ENCODE measurements at places on chromosomes 5 and 9.

DNA sequence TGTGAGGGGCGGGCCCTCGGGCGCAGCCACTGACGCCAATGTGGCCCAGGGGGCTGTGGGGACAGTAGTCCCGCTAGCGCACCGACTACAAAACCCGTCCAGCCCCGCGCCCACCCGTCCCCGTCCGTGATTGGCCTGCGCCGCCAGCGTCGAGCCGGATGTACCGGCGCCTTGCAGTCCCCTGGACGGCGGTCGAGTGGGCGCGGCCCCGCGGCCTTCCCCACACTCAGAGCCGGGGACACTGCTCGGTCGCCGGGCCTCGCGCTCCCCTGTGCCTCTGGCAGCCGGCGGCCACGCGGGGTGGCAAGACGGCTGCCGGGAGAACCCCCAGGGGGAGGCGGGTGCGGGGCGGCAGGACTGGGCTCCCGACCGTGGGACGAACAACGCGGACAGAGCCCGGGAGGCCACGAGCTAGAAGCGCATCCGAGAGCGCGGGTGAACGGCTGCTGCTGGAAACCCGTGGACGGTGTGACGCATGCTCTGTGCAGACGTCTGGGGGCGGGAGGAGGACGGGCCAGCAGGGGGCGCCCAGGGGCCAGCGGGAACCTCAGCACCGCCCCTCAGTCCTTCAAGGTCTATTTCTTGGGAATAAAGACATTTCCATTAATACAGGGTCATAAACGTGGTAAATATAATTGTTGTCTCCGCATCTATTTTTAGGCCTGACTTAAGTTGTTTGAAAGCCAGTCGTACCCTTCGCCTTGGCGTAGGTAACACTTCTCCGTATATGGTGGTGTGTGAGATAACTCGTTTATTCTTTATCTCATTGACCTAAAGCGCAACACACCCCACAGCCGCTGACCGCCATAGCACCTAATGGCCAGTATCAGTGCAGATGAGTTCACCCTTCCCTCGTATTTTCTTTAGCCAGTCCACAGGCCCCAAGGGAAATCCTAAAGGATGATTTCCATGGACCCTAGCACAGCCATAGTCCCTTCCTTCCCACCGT is 629 bp upstream of the BICD2 start:
- DNase-seq, result peak; percentile 98

DNA sequence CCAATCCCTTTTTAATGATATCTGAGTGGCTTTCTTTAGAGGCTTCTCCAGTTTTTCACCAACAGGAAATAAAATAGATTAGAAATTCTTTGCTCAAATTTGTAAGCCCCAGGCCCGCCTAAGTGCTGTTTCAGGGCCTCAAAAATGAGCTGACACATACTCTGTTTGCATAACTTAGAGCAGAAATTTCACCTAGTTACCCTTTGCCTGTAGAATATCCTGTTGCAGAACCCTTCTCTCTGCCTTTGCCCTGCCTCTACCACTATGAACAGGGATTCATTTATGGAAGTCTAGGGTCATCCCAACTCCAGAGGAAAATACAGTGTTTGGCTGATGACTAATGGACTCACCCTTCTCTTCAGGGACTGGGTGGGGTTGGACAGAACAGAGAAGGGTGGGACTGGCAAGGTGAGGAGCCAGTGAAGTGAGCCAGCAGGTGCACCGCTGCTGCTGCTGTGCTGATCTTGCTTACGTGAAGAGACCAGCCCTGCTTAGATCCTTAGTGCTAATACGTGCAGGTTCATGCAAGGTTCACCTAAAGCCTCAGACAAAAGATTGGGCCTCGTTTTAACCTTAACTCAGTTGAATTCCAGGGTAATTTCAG is 22.8 kb downstream of the OSTF1 start:
- no peak for DNase-seq

GRCh38 chr9:4828761-4829160 is 36.0 kb downstream of the RCL1 start:
- DNase-seq, result no peak

DNA sequence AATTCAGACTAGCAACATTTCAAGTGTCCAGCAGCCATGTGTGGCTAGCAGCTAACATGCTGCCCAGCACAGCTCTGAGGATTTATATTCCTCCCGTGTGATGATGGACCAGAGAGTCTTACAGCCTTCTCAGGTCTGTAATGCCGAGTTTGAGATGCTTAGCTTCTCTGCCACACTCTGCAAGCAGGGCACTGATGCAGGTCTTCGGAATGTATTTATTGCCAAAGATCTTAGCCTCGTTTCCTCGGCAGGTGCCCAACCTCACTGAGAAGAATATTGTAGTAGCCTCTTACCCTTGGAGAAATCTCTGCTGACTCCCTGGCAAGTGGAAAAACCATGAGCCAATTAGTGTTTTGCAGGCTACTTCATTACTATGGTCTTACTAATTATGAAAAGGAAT is 3.7 kb upstream of the RAI14 start:
- no peak for DNase-seq

- DNase-seq, result no peak
These were observed 145.1 kb downstream of the NXNL2 start for GRCh38 chr9:88680041-88680440.

GRCh38 chr5:170297589-170298462 is at the start of gene LCP2:
TSS of gene LCP2 (minus strand) at chr5:170297777. CDS start at chr5:170297611, 166 bp downstream.
- DNase-seq, result no peak

GRCh38 chr5:54453046-54453445 is 2.5 kb upstream of the HSPB3 start:
- no peak for DNase-seq

- DNase-seq, result no peak
These were observed 114.0 kb downstream of the MED10 start for GRCh38 chr5:6264394-6264793.

GRCh38 chr5:147621016-147621415 is 111.1 kb upstream of the DPYSL3 start:
- no peak for DNase-seq

GRCh38 chr9:70056211-70056944 is 12.7 kb downstream of the MAMDC2 start:
- no peak for DNase-seq

DNA sequence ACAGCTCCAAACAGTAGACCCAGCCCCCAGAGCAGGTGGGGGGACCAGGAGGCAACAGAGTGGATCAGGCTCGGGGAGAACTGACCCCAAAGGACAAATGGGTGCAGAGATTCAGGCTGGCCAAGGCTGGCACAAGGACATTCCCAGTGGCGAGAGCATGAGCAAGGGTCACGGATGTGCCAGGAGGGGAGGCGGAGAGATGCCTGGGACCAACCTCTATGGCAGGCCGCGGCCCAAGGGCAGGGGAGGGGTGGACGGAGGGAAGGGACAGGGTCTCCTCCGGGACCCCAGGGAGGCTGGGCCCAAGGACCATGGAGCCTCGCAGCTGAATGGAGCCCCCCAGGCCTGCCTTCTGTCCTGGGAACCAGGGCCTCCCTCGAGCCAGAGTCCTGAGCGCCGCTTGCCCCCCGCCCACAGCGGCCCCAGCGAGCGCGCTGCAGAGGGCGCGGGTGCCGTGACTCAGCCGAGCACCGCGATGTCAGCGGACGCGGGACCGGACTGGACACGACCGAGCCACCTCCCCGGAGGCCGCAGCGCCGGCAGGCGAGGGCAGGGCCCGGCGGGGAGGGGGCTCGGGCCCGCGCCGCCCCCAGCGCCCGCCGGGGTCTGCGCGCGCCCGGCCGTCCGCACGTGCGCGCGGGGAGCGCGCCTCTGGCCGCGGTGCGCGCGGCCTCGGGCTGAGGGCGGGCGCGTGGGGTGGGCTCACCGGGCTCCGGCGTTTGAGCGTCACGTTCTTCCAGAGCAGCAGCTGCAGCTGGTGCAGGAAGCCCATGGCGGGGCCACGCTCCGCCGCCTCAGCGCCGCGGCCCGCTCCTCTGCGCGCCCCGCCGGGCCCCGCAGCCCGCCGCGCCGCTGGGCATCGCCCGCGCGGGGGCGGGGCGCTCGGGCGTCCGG is at the start of gene ABCA2:
ABCA2 (minus strand) TSS at position 869 of the 894 bp plus-strand sequence; CDS start at position 772, 97 bp downstream.
- DNase-seq, result no peak

DNA sequence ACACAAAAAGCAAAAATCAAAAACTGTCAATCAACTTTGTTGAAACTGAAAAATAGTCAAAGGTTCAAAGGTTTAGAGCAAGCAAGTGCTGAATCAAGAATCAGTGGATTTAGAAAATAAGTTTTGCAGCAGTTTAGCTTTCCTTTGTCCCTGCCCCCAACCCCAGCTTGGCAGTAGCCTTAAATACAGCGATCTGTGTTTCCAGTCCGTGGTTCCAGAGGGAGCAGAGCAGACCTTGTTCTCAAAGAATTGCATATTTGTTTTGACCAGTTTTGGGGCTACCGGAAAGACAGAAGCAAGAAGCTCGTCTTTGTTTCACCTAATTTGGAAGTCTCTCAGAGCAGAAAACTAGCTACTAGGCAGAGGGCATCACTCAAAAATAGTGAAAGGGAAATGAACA is 57.2 kb upstream of the PRDM9 start:
- DNase-seq, result no peak

DNA sequence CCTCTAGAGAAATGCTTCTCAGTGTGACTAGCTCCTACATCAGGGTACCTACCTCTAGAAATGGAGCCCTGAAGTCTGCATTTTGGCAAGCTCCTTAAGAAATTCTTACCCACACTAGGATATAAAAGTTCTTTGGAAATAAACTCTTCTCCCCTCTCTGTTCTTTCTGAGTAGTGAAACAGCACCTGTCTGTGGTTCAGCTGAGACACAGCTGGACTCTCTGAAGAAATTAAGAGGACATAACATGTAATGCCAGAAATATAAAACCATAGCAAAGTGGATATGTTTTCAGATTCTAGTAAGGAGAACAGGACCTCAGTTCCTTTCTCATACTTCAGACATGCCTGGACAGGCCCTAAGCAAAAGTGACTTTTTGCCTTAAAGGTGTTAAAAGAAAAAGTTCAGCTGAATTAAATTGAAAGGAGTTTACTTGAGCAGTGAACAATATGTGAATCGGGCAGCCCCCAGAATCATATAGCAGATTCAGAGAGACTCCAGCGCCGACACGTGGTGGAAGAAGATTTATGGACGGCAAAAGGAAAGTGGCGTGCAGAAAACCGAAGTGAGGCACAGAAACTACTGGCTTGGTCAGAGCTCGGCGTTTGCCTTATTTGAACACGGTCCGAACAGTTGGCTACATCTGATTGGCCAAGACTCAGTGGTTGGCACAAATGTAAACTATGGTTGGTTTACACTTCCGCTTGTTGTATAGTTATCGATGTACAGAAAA is 64.5 kb downstream of the PRKACG start:
- DNase-seq, result no peak

DNA sequence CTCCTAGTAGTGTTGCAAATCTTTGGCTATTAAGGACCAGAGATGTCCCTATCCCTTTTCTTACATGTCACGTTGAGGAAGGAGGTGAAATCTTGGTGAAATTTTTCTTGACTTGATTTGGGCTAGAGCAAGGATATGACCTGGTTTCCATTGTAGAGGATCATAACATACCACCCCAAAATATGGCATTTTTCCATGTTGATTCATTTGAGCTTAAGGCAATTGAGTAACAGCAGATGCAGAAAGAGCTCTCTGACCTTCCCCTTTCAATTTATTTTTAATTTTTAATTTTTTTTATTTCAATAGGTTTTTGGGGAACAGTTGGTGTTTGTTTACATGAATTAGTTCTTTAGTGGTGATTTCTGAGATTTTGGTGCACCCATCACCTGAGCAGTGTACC is 61.2 kb upstream of the MAP1B start:
- DNase-seq, result no peak

- no peak for DNase-seq
These were observed 21.2 kb downstream of the RASEF start for GRCh38 chr9:83041771-83042170.

- no peak for DNase-seq
These were observed 563.9 kb downstream of the HTR1A start for GRCh38 chr5:63398346-63398745.

- no peak for DNase-seq
These were observed 857 bp downstream of the ADAM19 start for GRCh38 chr5:157574456-157575380.

- DNase-seq, result no peak
These were observed 15.4 kb upstream of the MAMDC2 start for GRCh38 chr9:70028287-70028686.

GRCh38 chr5:176995896-176996767 is 10.4 kb downstream of the UIMC1 start:
- no peak for DNase-seq

GRCh38 chr5:123157791-123158581 is 68.9 kb downstream of the PRDM6 start:
- no peak for DNase-seq

DNA sequence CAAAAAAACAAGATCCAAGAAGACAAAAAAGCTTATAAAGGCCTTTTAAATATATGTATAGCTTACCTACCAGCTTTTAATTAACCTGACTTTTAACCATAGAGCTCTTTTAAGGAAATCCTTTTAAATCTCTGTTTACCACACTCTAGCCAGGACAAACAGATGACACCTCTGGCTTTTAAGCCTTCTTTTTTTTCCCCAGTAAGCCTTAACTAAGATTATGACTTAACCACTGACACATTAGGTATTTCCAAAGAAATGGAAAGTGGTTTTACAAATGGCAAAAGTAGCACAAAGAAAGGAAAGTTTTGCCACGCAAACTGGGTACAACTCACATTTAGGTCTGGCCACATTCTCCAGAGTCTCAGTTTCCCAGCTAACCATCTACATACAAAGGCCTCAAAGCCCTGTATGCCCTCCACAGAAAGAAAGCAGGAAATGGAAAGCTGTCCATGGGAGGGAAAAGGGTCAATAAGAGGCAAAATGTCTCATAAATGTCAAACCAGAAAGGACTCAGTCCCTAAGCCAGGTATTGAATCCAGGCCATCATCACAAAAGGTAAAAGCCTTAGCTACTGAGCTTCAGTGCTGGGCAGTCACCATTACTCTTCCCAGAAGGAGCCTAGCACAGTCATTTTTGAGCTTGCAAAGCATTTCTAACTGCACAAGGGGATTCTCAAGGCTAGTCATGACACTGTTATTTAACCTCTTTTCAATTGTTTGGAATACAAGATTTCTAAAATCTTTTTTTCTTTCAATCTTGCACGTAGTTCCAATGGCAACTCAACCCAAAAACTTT is 19.7 kb downstream of the TMEM161B start:
- no peak for DNase-seq

DNA sequence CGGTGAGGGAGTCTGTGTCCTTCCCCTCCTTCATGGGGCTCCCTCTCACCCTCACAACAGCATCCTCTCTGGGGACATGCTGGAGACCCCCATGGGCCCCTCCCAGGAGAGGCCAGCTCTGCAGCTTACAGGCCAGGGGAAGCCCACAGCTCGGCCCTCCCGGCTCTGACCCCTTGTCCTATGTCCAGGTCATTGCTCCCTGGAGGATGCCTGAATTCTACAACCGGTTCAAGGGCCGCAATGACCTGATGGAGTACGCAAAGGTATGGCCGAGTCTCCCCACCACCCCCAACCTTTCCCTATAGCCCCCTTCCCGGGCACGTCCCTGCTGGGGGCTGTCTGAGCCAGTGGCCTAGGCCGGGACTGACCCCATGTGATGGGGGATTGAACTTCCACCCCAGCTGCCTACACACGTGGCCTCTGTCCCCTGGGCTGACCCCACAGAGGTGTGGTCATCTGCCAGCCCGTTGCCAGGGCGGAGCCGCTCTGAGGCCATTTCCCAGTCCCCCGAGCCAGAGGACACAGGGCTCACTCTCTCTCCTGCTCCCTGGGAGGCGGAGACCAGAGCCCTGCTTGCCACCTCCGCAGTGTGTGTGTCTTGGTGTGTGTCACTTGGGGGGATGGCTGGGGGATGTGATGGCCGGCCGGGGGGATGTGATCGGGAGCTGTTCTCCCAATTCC is 21.9 kb downstream of the ASS1 start:
- no peak for DNase-seq
